ENCODE measurements at places on chromosomes 11 and 22.

DNA sequence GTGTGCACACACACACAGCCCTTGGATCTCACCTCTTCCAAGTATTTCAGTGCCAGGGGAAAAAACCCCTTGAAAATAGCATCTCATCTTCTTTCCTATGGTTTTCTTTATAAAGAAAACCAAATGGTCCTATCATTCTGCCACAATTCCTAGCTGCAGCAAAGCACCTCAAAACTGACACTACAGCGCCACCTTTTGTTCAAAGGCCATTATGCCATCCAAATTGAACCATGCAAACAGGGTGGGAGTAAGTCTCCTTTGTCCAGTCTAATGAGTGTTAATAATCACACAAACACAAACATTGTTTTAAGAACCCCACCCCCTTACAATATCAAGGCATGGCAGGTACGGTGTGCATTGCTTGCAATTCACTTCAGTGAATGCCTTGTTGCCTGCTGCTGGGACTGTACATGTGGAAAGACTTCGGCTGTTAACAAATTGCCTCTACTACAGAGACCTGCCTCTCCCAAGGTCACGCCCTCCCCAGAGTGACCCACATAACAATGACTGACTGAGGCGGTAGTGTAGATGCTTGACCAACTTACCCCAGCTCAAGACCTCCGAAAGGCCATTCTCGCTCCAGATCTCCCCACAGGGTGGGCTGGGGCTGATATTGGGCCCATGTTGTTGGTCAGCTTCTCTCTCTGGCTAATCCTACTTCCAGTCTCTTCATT is 31.7 kb downstream of the FAM181B start:
- no peak for DNase-seq

- no peak for DNase-seq
Measured at GRCh38 chr22:33400891-33401290, 342.7 kb upstream of the SYN3 start.

GRCh38 chr11:86292912-86293616 is 9.0 kb upstream of the HIKESHI start:
- DNase-seq = no peak

DNA sequence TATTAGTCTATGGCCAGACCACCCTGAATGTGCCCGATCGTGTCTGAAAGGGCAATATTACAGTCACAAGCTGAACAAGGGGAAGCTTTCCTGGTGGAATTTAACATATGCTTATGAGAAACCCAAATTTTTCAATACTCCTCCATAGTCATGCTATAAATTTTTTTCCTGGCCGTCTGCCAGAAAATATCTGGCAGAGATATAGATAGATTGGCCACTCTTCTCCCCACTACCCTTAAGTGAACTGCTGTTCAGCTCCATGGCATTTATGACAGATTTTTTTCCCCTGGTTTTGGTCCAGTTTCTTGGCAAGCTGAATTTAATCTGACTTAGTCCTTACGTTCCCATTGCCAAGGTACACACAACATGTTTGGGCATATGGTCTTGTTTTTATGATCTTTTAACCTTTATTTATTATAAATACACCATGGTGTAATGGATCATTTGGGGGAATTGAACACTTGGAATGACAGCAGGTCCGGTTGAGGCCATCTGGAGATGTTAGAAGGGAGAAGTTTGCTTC is 328.5 kb downstream of the CNTN5 start:
- DNase-seq = no peak

GRCh38 chr22:36356708-36357624 is 30.8 kb downstream of the MYH9 start:
- peak; percentile 68 for DNase-seq

DNA sequence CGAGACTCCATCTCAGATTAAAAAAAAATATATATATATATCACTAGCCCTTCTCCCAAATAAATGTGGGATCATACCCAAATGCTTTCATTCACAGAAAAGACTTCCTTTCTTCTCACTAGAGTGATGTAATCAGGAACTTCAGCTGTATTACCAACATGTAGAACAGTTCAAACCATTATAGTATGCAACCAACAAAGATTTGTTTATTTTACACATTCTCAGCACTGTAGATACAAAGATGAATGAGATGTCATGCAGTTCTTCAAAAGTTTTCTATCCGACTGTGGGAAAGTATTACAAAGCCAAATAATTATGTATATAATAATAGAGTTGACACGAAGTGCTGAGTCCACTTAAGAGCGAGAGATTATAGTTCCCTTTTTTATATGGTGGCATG is 22.2 kb upstream of the ZNF143 start:
- DNase-seq = no peak
